ENCODE measurements at places on chromosomes 7 and 10.

DNA sequence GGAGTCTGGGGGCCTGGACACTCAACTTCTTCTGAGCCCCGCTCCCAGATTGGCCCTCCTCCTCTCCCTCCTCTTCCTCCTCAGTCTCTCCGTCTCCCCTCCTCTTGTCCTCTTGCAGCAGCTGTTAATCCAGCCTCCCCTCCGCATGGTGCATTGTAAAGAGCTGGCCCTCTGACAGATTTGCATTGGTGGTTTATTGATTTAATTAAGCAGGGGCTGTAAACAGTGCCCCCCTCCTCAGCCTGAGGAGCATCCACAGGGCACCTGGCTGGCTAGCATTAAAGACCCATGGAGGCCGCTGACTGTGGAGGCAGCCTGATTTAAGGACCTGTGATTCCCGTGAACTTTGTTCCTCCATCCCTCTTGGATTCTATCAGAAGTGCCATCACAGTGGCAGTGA is 28.9 kb upstream of the PCBD1 start:
- no peak for DNase-seq

DNA sequence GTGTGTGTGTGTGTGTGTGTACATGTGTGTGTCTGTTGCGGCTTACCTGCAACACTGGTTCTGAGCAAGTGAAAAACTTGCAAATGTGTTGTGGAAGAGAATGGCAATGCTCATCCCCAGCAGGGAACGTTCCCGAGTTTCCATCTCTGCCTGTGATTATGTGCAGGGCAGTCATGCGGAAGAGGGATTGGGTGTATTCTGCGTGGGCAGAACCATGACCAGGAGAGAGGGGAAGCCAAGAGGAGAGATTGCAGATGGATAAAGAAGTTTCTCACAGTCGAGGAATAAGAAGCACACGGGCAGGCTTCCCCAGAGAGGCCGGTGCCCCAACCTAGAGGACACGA is 99.9 kb downstream of the CTBP2 start:
- no peak for DNase-seq

DNA sequence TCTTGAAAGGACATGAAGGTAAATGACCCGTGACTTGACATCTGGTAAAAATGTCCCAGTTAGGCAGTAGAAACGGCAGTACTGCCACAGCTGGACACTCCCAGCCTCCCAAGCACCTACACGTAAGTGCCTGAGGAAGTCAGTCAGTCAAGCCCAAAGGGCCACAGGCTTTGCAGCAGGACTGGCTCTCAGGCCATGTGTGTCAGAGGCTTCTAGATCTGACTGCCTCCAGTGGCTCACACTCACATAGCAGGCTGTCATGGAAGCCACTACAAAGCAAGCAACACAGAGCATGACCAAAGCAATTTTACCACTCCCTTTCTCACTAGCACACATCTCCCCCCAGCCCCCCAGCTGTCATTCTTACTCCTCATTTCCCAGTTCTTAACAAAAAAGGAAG is 17.8 kb upstream of the CCNJ start:
- DNase-seq, result no peak

- no peak for DNase-seq
These were observed 57.1 kb upstream of the NPTX2 start for GRCh38 chr7:98559958-98560357.

GRCh38 chr10:113933894-113934532 is 79.6 kb downstream of the NHLRC2 start:
- no peak for DNase-seq

DNA sequence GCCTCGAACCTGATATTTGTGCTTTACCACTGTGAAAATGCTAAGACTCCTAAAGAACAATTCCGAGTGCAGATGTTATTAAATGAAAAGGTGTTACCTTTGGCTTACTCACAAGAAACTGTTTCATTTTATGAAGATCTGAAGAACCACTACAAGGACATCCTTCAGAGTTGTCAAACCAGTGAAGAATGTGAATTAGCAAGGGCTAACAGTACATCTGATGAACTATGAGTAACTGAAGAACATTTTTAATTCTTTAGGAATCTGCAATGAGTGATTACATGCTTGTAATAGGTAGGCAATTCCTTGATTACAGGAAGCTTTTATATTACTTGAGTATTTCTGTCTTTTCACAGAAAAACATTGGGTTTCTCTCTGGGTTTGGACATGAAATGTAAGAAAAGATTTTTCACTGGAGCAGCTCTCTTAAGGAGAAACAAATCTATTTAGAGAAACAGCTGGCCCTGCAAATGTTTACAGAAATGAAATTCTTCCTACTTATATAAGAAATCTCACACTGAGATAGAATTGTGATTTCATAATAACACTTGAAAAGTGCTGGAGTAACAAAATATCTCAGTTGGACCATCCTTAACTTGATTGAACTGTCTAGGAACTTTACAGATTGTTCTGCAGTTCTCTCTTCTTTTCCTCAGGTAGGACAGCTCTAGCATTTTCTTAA is 47.7 kb downstream of the MINPP1 start:
- no peak for DNase-seq

DNA sequence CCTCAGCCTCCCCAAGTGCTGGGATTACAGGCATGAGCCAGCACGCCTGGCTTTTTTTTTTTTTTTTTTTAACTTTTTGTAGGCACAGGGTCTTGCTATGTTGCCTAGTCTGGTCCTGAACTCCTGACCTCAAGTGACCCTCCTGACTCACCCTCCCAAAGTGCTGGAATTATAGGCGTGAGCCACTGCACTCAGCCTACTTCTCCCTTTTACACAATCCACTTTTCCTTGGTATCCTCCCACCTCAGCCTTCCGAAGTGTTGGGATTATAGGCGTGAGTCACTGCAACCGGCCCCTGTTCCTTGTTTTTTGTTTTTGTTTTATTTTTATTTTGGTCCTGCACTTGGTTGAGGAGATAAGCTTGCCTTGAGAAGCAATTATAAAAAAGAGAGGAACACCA is 75.9 kb upstream of the KMT2C start:
- no peak for DNase-seq

DNA sequence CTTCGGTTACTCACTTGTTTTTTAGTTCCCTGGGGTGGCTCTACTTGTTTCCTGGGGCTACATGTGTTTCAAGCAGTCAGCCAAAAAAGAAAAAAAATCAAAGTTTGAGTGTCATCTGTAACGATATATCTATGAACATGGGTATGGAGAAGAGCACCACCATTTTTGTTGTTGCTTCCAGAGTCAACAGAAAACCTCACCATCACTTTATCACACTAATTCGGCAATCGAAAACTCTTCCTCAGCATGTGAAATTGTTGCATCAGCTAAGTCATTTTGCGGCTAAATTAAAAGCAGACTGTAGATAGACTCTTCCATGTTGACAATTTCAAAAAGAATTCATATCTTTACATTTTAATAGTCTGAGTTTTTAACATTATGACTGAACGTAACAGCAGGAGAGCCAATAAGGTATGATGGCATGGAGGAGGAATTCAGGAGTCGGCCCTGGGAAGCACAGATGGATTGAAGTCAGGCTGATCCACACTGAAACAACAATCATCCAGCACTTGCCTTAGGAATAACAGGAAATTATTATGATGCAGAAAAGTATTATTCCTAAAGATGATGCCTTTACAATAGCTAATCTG is 455.7 kb upstream of the KLF6 start:
- no peak for DNase-seq

DNA sequence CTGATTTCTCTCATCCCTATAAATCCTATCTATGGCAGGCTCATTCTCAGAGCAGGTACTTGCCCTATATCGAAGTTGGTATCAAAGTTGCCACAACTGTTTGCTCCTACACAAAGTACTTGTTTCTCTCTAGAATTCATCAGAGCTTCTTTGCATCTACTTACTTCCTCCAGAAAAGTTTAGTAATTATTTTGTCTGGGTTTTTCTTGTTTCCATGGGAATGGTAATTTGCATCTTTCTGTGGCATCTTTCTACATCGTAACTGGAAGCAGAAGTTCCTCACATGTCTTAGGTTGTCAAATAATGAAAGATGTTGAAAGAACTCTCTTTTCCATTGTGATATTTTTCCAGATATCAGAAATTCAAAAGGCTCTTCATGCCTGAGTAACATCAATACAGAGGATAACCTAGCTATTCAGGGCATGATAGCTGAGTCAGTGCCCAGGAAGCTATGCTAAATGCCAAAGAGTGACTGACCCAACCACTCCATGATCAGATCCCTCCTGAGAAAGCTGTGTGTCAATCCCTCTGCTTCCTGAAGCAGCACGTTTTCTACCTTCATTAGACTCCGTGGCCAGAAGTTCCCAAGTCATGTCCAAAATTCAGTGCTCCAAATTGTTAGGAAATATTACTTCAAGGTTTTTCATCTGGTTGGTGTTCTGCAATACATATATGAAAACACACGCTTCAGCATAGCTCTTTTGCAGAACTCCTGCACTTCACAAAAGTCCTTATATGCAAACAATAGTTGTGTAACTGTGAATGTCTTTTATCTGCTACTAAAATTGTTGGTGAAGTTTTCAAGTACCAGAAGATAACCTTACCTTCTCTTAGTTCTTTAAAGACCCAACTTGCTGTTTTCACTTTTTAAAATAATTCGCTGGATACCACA is 216.5 kb downstream of the VTI1A start:
- DNase-seq, result no peak
